CMK (cell line): ENCODE measurements at places on chromosomes 7 and 10.

- no peak for DNase-seq
Observed at GRCh38 chr10:61662794-61663259, at the start of gene CABCOCO1. Gene CABCOCO1 (plus strand): TSS chr10:61662929. CDS start chr10:61662973, 44 bp downstream.

DNA sequence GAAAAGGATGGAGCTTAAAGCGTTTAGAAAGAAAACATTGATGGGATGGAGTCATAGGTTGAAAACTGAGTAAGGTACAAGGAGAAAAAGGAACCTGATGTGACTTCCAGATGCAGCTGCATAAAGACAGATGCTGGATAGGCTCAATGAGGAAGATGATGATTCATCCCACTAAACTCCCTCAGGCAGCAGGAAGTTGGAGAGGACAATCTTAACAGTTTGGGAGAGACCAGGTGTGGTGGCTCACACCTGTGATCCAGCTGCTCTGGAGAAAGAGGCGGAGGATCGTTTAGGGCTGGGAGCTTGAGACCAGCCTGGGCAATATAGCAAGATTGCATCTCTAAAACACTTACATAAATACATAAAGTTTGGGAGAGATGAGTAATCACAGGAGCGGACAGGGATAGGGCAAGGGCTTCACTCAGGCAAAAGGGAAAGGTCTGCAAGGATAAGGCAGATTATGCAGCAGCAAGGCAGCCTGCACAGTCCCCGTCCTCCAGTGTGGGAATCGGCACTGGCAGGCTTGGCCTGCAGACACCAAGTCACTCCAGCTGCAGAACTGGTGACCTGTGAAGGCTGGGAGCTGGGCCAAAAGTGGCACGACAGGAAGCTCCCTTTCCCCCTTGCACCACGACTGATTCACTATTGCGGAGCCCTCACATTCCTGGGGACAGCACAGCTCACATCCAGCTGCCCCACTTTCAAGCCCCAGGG lies 438.5 kb downstream of the GRID1 start:
- no peak for DNase-seq

DNA sequence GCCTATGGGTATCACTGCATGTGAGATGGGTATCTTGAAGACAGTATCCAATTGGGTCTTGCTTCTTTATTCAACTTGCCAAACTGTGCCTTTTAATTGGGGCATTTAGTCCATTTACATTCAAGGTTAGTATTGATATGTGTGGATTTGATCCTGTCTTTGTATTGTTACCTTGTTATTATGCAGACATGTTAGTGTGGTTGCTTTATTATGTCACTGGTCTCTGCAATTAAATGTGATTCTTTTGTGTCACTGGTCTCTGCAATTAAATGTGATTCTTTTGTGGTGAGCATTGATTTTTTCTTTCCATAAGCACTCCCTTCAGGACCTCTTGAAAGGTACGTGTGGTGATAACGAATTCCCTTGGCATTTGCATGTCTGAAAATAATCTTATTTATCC lies 357.8 kb upstream of the STEAP1 start:
- DNase-seq = no peak

DNA sequence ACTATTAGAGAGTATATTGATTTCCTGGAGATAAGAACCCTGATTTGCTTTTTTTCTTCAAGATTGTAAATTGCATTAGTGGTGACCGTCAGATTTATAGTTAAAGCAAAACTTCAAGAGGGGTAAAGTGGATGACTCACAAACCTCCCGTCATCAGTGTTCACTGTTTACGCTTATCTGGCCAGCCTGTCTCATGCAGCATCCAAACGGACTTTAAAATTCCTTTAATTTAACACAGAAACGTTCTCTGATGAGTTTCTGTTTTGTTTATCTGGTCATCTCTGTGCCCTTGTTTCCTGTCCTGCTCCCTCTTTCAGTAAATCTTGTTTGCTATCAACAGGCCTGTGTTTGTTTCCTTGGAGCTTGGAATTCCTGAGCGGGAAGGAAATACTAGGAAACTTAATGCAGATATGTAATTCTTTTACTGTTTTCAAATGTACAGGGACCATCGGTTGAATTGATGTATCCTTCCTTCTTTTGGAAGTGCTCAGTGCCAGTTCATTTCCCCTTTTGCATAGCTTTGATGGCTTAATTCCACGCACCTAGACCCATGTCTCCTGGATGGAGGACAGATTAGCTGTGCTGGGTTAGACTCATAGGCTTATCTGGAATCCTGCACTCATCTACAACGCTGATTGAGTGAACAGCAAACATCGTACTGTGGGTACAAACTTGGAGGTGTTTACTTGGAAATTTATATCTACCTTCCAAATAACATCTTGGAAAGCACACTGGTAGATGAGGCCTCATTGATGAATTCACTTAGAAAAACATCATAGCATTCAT lies 21.3 kb downstream of the PTPRE start:
- no peak for DNase-seq

DNA sequence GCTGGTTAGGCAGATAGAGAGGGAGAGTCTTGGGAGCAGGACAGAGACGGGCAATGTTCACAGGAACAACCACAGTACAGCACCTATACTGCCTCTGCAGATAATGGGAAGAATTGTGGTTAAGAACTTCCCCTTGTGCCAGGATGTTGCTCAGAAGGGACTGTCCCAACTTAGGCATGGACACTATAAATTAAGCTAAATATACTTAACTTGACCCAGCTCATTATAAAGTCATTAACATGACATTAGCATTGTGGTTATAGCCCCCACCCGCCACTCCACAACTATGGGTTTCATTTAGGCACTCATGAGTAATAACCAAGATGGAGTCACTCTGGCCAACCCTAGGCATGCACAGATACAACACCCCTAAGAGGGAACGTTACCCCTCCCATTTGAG lies 310.9 kb upstream of the NRG3 start:
- DNase-seq = no peak

GRCh38 chr10:14751921-14752320 lies 22.8 kb downstream of the FAM107B start:
- no peak for DNase-seq

- DNase-seq = no peak
Observed at GRCh38 chr10:121873236-121873635, 54.6 kb downstream of the ATE1 start.

DNA sequence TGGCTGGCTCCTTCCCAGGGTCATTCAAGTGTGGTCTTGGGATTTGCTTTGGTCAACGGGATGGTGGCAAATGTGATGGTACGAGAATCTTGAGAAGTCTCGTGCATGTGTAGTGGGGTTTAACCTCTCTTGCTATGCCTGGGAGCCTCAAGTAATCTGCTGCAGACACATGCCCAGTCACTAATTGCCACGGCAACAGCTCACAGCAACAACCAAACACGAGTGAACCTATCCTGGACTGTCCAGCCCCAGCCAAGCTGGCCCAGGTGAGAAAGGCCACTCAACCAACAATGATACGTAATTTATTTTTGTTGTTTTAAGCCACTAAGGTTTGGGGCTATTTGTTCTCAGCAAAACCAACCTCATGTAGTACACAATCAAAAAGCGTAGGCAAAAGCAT lies 38.1 kb upstream of the DDC start:
- DNase-seq = no peak

DNA sequence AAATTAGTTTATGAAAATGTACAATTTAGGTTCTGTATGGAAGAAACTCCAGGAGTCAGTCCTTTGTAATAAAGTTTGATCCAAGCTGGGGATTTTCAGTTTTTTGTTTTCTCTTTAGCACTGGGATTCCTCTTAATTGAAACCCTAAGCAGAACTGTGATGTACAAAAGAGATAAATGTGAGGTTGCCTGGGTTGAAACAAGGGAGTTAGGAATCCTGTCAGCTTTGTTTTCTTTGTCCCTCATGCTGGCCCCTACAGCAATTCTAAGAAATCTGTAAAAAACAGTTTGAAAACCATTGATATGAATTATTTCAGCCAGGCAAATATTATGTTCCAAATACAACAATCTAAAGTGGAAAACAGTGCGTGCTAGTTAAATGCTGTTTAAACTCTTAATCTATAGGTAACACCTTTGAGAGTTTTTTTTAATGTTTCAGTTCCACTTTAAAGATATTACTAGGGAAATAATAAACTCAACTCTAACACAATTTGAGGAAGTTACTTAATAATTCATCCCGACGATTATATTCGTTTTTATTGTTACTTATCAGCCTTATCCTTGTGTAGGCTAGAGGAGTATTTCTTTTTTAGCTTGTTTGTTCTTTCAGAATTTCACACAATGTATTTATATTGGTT lies 65.3 kb downstream of the SGCE start:
- no peak for DNase-seq

DNA sequence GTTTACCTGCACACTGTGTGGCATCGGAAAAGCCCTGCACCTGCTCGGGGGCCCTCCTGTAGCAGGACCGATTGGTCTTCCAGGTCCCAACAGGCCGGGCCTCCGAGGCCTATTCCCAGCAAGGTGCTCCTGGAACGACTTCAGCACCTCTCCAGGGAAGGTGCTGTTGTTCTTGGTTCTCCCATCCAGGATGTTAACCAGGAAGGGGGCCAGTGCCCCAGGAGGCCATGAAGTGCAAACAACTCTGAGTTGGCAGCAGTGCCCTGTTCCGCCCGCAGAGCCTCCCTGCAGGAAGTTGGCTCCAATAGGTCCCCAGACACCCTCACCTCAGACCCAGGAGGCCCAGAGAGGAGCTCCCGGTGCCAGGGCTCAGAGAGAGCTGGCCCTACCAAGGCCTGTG lies 64.0 kb upstream of the DUSP5 start:
- DNase-seq = no peak

DNA sequence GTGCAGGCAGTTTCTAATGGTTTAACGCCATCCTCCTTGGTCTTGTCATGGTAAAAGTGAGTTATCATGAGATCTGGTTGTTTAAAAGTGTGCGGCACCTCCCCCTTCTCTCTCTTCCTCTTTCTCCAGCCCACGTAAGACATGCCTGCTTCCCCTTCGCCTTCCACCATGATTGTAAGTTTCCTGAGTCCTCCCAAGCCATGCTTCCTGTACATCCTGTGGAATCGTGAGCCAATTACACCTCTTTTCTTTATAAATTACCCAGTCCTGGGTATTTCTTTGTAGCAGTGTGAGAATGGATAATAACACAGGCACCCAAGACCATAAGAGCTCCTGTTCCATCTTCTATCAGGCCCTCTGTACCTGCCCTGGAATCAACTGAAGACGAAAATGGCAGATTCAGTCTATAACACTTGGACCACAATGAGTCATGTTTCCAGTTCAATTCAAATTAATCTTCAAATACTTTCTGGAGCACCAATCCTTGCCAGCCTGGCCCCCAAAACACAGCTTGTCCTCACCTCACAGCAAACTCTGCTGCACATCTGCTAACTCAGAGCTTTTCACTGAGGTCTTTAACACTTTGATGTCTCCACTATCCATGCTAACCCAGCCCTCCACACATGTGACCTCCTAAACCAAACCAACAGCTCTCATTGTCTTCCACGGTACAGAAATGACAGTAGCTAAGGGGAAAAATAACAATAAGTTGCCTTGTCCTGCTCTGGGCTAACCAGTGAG lies 73.2 kb downstream of the SFMBT2 start:
- no peak for DNase-seq

DNA sequence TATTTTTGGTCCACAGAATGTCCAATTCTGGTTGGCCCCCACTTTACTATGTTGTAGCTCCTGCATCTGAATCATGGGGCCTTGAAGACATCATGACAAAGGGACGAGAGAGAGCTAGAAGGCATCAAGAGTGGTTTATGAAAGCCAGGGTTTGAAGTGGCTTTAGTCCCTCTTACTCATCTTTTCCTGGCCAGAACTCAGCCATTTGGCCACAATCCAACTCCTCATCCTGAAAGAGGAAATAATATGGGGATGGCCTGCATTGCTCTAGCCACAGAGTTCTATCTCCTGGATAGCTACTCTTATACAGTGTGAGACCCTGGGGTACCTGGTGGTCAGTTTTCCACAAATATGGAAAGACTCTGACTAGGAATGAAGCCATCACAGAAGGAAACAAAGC lies 418.9 kb downstream of the XPNPEP1 start:
- no peak for DNase-seq

GRCh38 chr10:90602862-90603610 lies 254.8 kb downstream of the HTR7 start:
- DNase-seq = no peak

DNA sequence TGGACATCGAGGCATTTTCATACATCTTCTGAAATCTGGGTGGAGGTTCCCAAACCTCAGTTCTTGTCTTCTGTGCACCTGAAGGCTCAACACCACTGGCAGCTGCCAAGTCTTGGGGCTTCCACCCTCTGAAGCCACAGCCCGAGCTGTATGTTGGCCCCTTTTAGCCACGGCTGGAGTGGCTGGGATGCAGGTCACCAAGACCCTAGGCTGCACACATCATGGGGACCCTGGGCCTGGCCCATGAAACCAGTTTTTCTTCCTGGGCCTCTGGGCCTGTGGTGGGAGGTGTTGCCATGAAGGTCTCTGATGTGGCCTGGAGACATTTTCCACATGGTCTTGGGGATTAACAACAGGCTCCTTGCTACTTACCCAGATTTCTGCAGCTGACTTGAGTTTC lies 62.1 kb downstream of the INPP5A start:
- no peak for DNase-seq

DNA sequence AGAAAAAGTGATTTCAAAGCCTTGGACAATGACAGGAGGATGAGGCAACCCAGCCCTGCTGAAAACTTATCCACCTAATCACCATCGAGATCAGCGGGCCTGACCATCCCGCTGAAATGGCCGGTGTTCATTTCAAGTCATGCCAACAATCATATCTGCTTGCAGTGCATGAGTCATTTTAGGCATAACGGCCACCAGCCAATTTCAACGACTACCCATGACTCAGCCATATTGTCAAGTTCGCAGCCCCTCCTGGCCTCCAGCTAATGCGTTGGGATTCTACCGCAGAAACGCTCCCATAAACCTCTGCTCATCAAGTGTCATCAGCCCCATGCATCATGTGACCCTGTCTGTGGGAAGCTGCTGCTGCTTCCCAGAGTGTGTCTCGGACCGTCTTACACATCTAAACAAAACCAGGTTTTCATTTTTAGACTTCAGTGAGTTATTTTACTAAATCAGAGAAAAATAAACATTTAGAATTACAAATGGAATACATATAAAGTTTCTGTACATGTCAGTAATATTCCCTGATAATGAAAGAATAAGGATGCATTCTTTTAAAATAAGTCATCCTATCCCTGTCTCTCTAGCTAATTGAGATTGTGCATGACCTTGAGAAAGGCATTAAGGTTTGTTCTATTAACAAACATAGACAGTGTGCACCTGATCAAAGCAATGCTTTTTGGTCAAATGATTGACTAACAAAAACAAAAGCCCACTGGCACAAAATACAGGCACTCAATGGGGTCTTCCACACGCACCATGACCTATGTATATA lies 188.9 kb downstream of the ADAM12 start:
- DNase-seq = no peak

DNA sequence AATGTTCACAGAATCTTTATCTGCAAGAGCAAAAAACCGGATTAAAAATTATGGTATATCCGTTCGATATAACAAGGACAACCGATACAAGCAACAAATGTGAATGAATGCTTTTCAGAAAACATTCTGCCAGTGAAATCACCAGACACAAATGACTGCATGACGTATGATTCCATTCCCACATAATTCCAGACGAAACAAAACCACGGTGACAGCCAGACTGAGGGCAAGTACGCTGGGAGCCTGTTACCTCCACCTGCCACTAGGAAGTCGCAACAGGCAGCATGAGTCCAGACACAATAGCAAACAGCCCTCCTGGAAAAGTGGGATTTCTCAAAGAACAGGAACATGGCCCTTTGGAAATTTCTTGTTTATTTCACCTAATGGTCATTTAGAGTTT lies 41.7 kb downstream of the MAD1L1 start:
- no peak for DNase-seq

- no peak for DNase-seq
Observed at GRCh38 chr10:117652228-117653169, 110.0 kb downstream of the EMX2 start.

GRCh38 chr7:132518102-132518838 lies 58.0 kb downstream of the PLXNA4 start:
- DNase-seq = peak; percentile 32

- no peak for DNase-seq
Observed at GRCh38 chr10:131695496-131696165, 205.2 kb upstream of the PPP2R2D start.
